Activated CD8-positive, alpha-beta memory T cell treated with anti-CD3 and anti-CD28 coated beads for 48 hours (primary cell): ENCODE measurements at places on chromosomes 5 and 9.

DNA sequence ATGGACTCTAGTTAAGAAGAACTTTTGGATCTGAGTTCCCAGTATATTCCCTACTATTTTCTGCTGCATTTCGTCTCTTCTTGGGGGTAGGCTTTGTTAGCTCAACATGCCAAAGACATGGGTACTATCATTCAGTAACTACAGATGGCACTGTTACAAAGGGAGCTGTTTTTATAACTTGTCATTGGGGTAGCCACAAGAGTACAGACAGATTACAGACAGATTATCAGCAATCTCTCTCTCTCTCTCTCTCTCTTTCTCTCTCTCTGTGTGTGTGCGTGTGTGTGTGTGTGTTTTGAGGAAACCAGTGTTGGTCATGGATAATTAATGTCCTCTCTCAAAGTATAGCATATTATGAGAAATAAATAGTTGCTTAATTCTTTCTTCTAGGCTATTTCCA, 116.1 kb downstream of the WDR70 start:
- no peak for DNase-seq

GRCh38 chr5:107486489-107486888, 184.2 kb downstream of the EFNA5 start:
- DNase-seq, result no peak

DNA sequence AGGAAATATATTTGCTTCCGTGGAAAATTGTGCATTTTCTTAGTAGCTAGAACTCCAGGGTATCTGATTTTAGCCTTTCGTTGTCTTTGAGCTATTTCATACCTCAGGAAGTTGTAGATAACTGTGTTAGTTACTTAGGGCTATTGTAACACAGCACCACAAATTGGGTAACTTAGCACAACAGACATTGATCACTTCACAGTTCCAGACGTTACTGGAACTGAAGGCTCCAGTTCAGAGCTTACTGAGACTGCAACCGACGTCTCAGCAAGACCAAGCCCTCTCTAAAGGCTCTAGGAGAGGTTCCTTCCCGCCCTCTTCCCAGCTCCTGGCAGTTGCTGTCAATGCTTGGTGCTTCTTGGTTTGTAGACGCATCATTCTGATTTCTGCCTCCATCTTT, 17.7 kb upstream of the ANKRD33B start:
- DNase-seq, result no peak

GRCh38 chr9:129640086-129640870, 1.7 kb downstream of the ASB6 start:
- no peak for DNase-seq

- no peak for DNase-seq
Measured at GRCh38 chr5:142363619-142363963, 38.8 kb upstream of the SPRY4 start.

DNA sequence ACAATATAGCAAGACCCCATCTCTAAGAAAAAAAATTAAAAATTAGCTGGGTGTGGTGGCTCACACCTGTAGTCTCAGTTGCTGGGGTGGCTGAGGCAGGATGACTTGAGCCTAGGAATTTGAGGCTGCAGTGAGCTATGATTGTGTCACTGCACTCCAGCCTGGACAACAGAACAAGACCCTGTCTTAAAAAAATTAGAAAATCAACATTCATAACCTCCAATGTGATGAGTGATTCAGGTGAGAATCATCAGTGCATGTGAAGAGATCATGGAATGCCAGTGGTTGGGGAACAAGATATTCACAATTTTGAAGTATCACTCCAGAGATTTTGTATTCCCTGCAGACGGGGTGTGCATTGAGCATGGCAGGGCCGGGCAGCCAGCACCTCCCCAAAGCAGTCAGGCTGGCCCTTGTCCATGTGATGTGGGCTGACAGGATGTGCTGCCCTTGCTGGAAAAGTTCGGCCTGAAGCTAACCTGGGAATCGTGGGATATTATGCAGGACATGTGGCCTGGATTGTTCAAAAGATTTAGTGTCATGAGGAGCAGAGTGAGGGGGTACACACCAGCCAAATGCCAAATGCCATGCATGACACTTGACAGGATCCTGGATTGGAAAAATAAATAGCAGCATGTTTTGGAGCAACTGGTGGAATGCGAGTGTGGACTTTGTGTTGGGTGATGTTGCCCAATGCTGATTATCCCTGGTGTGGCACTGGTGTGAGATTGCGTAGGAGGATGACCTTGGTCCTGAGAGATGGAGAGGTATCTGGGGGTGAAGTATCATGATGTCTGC, 189.0 kb downstream of the RGS3 start:
- no peak for DNase-seq

- no peak for DNase-seq
Measured at GRCh38 chr5:28512648-28513047, 1474.3 kb upstream of the CDH9 start.

- peak; percentile 19 for DNase-seq
Measured at GRCh38 chr5:151020304-151021110, at the start of gene GPX3. Gene GPX3, plus strand, starts transcription at chr5:151020591. Its CDS starts 64 bp downstream, at chr5:151020655.

DNA sequence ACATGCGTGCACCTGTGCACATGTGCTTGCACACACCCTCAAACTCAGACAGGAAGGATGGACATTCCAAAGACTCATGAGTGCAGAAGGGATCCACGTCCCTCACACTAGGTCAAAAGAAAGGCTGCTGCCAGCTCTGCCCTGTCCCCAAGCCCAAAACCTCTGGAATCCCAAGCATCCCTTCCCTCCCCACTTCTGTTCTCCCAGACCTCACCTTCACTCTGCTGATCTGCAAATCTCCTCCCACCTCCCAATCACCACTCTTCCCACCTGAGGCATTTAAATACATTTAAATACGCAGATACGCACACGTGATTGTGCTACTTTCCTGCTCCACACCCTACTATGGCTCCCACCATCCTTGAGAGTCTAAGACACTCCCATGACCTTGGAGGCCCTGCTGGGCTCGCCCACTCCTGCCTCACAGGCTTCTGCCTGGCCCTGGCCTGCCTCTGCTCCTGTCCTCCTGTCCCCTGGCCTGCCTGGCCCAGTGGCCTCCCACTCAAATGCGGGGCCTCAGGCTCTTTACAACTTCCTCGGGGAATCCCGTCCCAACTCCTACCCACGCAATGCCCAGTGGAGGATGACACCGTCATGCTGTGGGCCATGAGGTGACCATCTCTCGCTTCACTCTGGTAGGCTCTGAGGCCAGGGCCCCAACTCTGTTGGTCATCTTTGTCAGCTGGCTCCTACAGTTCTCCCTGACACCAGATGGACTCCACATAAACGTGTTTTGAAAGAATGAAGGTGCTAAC, 478.4 kb upstream of the DAP start:
- DNase-seq, result no peak

GRCh38 chr5:68440651-68441050, 225.1 kb downstream of the PIK3R1 start:
- DNase-seq, result no peak

- no peak for DNase-seq
Measured at GRCh38 chr5:79938468-79938867, 52.6 kb downstream of the MTX3 start.

DNA sequence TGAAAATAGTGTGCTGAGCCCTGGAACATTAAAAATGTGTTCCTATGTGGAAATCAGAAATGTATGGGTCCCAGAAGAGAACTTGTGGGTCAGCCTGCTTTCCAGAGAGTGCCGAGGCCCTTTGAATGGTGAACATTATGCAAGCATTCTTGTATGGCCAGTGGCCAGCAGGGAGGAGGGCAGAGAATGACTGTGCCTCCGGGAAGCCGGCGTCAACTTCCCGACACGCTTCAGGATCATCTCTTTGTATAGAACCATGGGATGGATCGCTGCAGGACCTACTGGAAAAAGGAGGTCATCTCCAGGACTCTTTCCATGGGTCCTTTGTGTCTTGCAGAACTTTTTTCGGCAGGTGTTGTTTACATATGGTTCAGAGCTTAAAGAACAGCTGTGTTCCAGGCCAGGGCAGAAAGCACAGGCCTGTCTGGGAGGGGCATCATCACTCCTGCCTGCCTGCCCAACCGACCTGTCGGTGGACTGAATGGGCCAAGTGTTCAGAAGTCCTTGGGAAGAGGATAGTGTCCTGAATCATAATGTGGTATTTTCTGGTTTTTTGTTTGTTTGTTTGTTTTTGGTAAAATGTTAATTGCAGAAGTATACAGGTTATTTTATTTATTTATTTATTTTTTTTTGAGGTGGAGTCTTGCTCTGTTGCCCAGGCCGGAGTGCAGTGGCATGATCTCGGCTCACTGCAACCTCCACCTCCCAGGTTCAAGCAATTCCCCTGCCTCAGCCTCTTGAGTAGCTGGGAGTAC, 9.0 kb downstream of the PRRC2B start:
- no peak for DNase-seq

- no peak for DNase-seq
Measured at GRCh38 chr5:96902876-96903275, 26.6 kb downstream of the ERAP2 start.

DNA sequence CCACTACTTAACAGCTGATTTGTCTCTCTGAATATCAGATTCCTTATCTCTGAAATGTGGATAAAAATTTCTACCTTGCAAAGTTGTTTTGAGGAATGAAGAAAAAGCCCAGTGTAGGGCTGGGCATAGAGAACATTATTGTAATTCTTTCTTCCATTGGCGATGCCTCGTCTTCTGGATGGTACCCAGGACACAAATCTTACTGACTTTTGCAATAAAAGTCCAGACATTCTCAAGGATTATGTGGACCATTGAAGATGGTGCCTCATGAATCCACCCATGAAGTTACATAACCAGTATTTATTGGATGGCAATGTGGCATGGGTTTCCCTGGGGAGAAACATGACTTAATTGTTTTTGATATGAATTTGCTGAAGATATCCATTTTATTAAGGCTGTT, 33.1 kb downstream of the NNT start:
- DNase-seq, result no peak

DNA sequence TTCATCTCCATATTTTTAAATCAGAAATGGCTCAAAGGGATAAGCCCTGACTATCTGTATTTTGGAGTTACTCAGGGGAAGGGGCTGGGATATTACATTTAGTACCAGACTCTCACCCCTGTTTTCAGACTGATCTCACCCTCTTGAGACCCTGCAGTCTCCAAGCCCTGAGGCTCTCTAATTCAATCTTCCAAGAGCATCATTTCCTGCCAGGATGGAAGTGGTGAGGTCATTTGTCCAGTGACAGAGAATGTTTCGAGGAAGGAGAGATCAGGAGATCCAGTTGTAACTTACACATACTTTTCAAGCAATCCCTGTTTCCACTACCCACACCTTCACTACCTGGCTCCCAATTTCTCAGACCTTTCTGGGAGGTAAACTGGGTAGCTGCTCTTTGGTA, 295.5 kb upstream of the EFNA5 start:
- no peak for DNase-seq

DNA sequence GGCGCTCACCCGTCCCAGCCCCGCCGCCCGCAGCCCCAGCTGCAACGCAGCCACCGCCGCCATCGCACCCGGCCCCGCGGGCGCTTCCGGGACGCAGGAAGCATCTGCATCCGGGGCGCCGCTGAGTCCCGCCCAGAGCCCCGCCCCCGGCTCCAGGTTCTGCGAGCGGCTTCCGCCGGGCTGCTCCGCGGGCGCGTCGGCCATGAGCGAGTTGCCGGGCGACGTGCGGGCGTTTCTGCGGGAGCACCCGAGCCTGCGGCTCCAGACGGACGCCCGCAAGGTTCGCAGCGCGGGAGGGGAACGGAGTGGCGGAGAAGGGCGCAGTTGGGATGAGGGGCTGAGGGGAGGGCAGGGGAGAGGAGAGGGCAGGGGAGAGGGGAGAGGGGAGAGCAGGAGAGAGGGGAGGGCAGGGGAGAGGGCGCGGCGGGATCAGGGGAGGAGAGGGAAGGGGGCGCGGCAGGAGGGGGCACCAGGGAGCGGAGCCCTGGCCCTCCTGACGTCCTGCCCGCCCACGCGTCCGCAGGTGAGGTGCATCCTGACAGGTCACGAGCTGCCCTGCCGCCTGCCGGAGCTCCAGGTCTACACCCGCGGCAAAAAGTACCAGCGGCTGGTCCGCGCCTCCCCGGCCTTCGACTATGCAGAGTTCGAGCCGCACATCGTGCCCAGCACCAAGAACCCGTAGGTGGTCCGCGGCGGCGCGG, at the start of the genes SURF1 and SURF2:
Gene SURF1, minus strand, starts transcription at position 97 of the 701 bp plus-strand sequence. Its CDS starts 34 bp downstream, at position 63.
Gene SURF2, plus strand, starts transcription at position 160 of the 701 bp plus-strand sequence. Its CDS starts 43 bp downstream, at position 203.
- no peak for DNase-seq

GRCh38 chr5:146337264-146337904, 1.3 kb upstream of the POU4F3 start:
- no peak for DNase-seq

DNA sequence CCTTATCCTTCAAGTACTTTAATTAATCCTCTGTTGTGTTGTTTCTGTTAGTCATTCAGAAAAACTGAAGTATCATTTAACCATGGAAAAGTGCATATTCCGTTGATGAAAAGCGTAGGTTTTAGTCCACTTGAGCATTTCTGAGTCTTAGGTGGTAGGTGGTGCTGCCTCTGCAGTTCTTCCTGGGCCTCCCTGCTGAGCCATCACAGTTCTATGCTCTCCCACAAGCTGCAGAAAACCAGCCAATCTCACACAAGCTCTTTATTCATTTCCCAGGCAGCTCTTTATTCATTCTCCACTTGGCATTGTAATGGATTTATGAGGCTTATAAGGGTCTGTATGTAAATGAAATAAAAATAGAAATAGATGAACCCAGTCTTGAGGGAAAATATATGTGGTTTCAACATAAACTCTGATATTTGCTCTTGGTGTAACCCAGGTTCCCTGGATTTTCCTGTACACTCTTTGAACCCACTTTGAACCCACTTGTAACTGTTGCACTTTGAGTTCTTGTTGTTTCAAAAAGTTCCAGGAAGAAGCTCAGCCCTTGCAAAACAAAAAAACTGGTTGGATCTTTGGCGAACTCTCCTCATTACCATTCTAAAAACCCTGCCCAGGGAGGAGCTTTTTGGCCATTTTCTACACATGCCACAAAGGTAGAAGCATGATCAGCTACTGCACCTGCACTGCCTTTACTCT, 56.0 kb downstream of the ZNF510 start:
- no peak for DNase-seq

DNA sequence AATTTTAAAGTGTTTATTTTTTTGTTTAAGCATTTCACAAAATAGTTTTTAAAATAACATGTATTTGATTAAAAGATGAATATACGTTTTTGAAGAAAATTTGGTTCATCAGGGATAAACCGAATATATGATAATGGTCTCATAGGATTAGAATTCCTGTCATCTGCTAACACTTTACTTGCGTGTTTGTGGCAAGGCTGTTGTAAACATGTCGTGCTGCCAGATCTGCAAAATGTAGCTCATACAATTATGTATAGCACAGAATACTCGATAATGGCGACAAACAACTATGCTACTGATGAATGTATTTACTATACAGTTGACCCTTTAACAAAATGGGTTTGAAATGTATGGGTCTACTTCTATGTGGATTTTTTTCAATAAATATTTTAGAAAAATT, 7.2 kb upstream of the TXNDC8 start:
- DNase-seq, result no peak

- DNase-seq, result no peak
Measured at GRCh38 chr9:132008855-132009812, 70.5 kb downstream of the MED27 start.

DNA sequence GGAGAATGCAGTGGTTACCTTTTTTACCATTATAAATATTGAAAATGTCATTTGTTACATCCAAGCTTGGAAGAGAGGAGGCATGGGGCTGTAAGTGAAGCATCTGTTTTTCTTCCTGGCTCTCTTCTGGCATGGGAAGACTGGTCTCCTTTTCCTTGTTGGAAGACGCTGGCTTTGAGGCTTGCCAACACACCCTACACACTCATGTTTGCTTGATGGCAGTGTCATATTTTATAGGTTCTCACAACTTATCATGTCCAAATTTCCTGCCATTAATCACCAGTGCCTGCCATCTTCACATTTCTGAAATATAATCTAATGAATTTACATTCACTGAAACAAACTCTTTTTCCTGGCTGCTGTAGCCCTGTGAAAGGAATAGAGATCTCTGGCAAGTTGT, 252.9 kb downstream of the MAN2A1 start:
- no peak for DNase-seq
